ENCODE measurements at places on chromosomes 11 and 22.

- no peak for DNase-seq
These were observed 203.9 kb downstream of the FAM76B start for GRCh38 chr11:95585752-95586077.

- DNase-seq, result no peak
These were observed 740.9 kb downstream of the NTM start for GRCh38 chr11:132111316-132111715.

- DNase-seq, result no peak
These were observed 53.1 kb downstream of the TBC1D22A start for GRCh38 chr22:46815559-46815895.

- DNase-seq, result no peak
These were observed 113.6 kb downstream of the TEAD1 start for GRCh38 chr11:12787847-12788246.

DNA sequence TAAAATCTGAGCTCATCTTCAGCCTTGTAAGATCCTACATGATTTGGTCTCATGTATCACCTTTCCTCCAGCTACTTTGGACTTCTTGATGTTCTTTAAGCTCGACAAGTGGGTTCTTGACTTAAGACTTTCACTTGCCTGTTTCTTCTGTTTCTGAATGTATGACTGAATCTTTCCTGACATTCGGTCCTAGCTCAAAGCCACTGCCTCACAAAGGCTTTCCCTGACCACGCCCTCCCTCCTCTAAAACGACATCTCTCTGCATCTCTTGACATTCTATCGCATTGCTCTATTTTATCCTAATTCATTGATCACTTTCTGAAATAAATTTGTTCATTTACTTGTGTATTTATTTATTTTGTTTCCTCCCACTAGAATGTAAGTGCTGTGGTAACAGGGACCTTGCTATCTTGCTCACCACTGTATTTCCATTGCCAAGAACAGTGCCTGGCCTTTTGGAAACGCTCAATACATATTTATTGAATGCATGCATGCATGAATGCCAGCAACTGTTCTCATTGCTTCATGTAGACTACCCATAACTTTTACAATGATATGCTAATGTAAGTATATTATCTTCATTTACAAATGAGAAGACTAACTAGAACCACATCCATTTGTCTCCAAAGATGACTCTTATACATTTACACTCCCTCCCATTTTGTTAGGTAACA is 43.0 kb downstream of the LMO2 start:
- no peak for DNase-seq

GRCh38 chr22:28674121-28674563 is 5.5 kb downstream of the TTC28 start:
- no peak for DNase-seq

- DNase-seq, result no peak
These were observed 289.1 kb upstream of the SORL1-AS1 start for GRCh38 chr11:121741761-121742361.

- no peak for DNase-seq
These were observed 83.9 kb upstream of the TIMP3 start for GRCh38 chr22:32717337-32718240.

- DNase-seq, result no peak
These were observed 45.2 kb downstream of the LGR4 start for GRCh38 chr11:27427183-27427980.

DNA sequence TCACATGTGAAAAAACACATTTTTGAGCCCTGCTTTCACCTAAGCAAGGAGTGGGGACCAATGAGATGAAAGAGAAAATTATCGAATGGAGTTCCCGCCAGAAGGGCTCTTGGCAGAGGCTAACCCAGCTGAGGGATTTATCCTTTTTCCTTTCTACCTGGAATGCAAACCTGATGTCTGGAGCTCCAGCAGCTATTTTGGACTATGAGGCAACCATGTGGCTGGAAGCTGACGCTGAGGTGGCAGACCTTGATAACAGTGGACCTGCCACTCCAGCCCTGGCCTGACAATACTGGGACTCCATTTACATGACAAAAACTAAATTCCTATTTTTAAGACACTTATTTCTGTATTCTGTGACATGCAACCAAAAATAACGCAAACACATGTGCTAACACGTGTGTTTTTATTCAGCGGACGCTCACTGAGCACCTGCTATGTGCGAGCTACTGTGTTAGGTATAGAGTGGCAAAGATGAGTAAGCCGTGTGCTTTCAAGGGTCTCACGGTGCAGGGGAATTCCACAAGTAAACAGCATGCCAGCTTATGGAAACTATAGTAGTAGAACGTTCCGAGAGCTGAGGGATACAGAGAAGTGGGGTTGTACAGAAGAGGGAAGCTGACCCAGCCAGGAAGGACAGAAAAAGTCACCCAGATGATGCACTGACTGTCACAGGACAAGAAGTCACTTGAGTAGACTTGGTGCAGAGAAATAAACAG is 19.1 kb upstream of the ISX start:
- DNase-seq, result no peak

DNA sequence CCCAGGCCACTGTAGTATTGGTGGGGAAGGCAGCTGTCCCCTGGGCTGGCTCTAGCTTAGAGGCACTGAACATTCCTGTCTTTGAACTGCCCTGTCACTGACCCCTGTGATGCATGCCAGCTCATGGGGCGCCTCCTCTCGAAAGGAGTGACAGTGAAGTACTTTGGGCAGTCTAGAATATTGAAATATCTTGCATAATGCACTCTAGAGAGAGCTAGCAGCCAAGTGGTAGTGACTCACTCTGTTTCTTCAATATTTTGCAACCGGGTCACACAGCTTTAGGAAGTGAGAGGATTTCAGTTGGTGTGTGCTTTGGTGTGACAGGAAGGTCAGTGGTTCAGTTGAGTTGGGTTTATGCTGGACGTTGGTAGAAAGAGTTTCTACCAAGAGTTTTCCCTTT is 35.5 kb upstream of the ST14 start:
- no peak for DNase-seq

GRCh38 chr11:95764267-95764898 is 25.2 kb downstream of the FAM76B start:
- DNase-seq, result peak; percentile 18

DNA sequence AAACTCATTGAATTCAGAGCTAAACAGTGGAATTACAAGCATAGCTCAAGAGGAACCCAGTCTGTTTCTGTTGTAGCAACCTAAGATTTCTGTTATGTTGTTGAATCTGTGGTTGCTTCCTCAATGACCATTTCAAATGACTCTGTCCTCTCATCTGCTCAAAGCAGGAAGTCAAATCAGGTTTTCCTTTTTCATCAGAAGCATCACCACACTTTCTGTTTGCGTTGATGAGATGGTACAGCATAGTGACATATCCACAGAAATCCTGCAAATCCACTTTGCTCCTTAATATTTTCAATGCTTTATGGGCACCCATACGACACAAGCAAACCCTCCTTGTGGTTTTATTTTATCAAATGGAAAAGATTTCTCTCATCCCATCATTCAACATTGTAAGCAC is 12.6 kb upstream of the UCP2 start:
- DNase-seq, result no peak

DNA sequence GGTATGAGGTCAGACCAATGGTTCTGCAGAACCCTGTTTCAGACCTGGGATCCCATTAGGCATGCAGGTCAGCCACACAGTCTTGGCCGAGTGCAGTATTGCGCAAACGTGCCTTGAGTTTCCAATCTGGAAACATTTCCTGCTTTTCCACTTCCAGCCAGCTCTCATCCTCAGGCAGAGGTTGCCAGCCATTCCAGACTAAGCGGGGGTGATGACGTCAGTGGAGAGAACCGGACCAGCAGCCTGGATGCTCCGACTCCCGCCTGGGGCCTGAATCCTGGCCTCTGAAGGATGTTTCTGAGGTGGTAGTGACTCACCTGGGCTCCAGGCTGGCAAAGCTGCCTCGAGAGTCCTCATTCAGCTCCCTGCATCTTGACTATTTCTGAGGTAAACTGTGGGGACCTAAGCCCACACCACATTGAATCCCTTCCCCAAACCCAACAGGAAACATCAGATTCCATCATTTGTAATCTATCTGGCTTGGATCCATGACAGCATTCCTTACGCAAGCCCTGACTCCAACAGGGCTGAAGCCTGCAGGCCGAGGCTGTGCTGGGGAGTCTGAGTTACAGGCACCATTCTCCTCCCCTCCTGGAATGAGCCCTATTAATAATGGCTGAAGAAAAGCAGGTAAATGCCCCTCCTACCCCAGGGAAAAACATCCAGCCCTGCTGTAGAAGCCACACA is 83.0 kb downstream of the ABTB2 start:
- no peak for DNase-seq

- DNase-seq, result no peak
These were observed 25.5 kb downstream of the SPATA19 start for GRCh38 chr11:133819746-133820315.

GRCh38 chr11:124190298-124191139 is 7.4 kb downstream of the OR10D3 start:
- DNase-seq, result peak; percentile 54

DNA sequence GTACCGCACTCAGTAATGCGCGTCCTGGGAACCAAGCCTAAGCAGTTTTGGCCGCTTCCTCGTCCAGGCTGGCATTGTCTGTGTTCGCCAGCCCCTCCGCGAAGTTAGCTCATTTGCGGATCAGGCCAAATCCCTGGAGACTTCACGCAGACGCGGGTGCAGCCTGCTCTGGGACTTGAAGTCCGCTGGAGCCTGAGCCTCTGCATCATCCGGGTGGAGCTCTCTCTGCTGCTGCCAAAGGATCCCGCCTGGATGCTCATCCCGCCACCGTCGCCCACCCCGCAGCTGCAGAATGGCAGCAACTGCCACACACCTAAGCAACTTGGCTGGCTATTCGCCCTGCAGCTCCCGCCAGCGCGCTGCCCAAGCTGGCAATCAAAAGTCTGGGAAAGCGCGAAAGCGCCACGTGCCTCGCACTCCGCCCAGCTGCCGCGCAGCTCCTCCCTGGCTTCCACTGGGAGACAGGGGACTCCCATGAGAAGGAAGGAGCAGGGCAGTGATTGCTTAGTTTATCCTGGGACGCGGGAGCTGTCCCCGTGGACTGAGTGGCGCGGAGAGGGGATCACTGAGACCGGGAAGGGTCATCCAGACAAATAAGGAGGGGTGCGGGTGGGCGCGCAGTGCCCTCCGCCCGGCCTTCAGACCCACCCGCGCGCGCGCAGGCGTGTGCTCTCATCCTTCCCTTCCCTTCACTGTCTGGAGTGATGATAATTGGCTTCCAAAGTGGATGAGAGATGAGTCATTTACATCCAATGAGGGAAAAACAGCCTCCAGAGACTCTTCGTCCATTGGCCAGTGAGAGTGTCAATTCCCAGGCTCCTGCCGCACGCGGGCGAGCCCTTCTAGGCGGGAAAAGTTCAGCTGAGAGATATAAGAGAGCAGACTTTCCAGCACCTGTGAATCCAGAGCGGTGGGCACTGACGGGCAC is 23.2 kb upstream of the GLYATL1B start:
- DNase-seq, result no peak

DNA sequence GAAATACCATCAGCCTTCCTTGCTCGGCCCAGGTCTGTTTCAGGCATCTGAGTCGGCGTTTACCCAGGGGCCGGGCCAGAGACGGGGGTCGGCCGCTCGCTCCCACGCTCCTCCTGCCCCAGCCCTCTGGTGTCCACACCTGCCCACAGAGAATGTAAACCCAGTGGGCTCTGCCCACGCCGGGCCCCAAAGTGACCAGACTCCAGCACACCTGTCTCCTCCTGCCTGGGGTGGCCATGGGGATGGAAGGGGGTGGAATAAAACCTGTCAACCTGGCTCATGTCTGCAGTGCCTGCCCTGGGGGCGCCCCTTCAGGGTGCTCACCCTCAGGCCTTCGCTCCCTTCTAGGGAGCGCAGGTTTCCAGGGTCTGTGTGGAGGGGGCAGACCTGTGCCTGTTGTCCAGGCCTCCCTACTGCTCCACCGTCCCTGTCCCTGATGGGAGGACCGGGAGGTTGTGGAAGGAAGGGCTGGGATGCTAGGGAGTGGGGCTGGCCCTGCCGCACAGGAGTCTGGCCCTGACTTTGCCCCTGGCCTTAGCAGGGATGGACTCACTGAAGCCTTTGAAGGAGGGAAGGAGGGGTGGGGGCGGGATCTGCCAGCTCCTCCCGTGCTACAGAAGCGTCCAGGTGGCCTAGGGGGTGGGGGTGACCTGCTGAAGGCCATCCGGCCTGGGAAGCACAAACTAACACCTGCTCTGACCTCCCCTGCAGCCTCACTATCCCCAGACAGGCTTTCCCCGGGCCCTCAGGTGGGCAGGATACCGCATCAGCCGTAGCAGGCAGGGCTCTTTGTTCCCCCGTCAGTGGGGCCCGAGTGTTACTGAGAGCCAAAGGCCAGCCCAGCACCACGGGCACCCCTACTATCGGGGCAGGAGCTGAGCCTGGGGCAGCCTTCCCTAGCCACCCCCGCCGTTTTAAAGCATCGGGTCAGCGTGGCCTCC is 14.7 kb upstream of the ARHGAP8 start:
- DNase-seq, result no peak

GRCh38 chr22:49934891-49935557 is 16.6 kb downstream of the CRELD2 start:
- no peak for DNase-seq

DNA sequence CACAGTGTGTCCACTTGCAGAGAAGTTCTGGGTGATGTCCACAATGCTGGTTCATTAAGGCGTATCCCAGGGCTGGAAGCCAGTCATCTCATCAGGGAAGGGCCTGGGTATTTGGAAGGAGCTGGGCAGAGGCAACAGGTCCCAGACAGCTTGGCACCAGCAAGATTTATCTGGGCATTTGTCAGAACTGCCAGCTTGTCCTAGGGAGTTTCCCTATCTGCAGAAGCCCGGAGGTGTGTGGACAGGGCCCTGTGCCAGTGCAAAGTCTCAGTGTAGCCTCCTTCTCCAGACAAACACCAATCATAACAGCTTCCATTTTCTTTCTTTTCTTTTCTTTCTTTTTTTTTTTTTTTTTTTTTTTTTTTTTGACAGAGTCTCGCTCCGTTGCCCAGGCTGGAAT is 125.3 kb upstream of the TIMP3 start:
- DNase-seq, result no peak

DNA sequence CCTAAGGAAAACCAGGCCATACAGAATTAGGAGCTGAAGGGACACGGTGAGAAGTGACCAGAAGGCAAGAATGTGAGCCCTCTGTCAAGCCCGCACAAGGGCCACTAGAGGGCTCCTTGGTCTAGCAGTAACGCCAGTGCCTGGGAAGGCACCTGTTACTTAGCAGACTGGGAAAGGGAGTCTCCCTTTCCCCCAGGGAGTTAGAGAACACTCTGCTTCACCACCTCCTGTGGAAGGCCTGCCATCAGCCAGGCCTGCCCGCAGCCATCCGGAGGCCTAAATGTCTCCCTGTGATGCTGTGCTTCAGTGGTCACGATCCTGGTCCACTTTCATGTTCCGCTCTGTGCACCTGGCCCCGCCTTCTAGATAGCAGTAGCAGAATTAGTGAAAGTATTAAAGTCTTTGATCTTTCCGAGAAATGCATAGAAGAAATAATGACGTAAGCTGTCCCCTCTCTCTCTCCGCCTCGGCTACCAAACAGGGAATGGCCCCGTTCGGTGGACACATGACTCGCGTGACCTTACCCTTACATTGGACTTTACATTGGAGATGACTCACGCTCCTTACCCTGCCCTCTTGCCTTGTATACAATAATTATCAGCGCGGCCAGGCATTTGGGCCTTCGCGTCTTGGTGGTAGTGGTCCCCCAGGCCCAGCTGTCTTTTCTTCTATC is 10.7 kb upstream of the GSTP1 start:
- DNase-seq, result no peak

GRCh38 chr11:66172146-66172545 is 96.3 kb upstream of the RAB1B start:
- DNase-seq, result no peak

GRCh38 chr11:92931746-92932422 is 37.6 kb upstream of the MTNR1B start:
- DNase-seq, result no peak

- no peak for DNase-seq
These were observed 24.7 kb downstream of the MACROD1 start for GRCh38 chr11:64141081-64141783.

- no peak for DNase-seq
These were observed 130.0 kb downstream of the OSBP2 start for GRCh38 chr22:30824711-30825110.
